ENCODE measurements at places on chromosomes 2 and 18.

DNA sequence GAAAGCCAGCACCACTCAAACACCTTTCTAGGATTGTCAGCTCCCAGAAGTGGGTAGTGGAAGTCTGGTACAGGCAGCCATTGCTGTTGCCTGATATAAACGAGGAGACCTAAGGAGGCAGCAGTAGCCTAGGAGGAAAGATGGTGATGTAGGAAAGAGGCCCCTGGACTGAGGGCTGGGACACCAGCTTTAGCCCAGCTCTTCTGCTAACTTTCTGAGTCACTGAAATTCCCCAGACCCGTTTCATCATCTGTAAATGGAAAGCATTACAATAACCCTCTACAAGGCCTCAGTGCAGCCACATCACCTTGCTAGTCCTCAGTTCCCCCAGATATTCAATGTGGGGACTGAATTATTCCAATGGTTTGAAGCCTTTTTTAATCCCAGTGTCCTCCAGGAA lies 336.5 kb downstream of the TNS1 start:
- no peak for DNase-seq

DNA sequence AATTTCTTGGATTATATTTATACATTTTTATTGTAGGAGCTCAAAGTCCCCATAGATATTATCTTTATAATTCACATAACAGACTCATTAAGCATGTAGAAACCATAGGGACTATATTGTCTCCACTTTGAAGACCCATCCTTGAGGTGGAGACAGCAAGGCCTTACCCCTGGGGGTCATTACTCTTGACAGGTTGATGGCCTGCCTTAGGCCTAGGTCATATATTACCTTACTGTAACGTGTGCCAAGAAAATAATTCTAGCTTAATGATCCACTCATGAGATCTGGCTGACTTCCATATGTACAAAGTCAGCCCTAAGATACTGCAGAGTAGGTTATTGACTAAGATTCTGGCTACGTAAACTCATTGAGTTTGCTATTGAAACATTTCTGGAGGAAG lies 65.4 kb upstream of the GLS start:
- DNase-seq, result no peak

- DNase-seq, result no peak
Measured at GRCh38 chr2:231228223-231228622, 29.8 kb downstream of the ARMC9 start.

DNA sequence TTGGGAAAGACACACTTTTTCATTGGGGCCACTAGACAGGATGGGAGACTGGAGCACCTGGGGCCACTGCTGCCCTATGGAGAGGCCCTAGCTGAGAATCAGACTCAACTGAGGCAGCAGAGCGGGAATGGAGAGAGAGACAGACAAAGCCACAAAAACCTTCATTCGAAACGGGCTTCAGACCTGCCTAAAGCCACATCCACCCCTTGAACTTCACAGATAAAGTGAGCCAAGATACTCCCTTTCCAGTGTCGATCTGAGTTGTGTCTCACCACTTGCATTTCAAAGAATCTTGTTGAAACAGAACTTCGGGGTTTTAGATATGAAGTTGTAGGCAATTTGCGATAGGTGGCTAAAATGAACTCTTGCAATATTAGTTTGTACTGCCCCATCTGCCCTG lies 11.3 kb upstream of the LDLRAD4 start:
- no peak for DNase-seq

DNA sequence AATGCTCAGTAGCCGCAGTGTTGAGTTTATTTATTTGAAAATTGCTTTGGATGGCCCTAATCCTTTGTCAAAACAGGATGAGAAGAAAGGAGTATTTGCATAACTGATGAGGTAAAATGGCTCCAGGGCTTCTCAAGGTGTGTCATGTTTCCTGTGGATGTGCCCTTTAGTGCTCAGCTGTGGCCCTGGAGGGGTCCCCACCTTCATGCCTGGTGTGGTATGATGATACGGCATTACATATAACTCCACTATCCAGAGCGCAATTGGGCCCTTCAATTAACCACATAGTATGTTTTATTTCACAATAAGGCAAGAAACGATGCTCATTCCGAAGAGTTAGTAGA lies 39.8 kb upstream of the TMEM178A start:
- no peak for DNase-seq

- no peak for DNase-seq
Measured at GRCh38 chr2:2332381-2332780, 1.3 kb upstream of the MYT1L start.
